HS-27A (cell line): ENCODE measurements at places on chromosomes 16 and 17.

GRCh38 chr17:40293363-40293762, 5.7 kb downstream of the CDC6 start:
- no peak for DNase-seq

- no peak for DNase-seq
These were observed 41.9 kb upstream of the EMP2 start for GRCh38 chr16:10622036-10622921.

DNA sequence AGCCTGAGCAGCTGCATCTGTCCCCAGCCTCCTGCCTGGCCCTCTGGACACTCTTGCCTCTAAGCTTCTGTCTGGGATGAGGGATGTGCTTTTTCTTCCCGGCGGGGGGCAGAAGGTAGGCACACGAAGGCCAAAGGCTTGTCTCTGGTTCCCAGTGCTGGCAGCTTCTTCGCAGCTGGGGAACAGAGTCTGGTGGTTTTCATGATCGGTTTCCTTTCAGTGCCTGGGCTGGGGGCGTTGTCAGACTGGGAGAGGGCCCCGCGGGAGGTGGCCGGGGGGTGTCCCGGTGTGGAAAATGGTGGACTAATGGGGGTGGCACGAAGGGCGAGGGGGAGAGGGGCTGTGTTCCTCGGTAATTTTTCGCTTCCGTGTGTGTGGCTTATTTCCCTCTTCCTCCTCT, 988 bp downstream of the RAP1GAP2 start:
- DNase-seq: no peak

DNA sequence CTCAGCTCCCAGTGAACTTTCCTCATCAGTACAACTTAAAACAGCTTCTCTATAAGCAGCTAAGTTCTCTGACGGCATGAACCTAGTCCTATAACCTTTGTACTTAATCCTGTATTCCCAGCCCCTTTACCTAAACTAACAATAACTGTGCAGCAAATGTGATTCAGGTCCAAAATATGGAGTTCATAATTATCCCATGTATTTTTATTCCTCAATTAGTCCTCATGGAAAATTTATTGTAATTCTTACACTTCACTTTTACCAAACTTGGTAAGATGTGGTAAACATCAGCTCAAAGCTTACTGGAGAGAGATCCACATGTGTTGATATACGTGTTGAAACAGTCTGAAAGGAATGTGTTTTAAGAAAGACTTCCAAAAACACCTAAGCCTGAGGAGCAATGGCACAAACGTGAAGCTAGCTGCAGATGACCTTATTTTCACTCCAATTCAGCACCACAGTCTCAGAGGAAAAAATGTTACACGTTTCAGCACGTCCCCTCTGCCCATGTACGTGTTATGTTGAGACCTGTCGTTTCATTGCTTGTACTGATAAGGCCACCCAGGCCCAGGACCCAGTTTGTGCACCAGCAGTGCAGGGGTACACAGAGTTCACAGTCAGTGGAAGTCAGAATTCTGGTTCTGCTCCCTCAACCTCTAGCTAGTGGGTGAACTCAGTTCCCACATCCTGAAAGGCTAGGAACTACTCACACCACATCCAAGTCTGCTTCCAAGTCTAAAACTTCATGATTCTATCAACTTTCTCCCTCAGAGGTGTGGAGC, 7.1 kb downstream of the USP31 start:
- DNase-seq: no peak

- DNase-seq: no peak
These were observed 12.6 kb downstream of the CDH15 start for GRCh38 chr16:89183975-89184676.

- no peak for DNase-seq
These were observed at the start of gene KRTAP16-1 for GRCh38 chr17:41308918-41309359. KRTAP16-1 (minus strand) TSS chr17:41309309; CDS start chr17:41309253, 56 bp downstream.

- DNase-seq: no peak
These were observed 1.1 kb upstream of the WBP2 start for GRCh38 chr17:75856062-75856756.

GRCh38 chr16:49529411-49530045, 155.9 kb downstream of the C16orf78 start:
- DNase-seq: no peak

- DNase-seq: no peak
These were observed 128.0 kb upstream of the CACNG5 start for GRCh38 chr17:66706851-66707450.

GRCh38 chr16:5305023-5305422, 207.4 kb upstream of the EEF2KMT start:
- DNase-seq: no peak

DNA sequence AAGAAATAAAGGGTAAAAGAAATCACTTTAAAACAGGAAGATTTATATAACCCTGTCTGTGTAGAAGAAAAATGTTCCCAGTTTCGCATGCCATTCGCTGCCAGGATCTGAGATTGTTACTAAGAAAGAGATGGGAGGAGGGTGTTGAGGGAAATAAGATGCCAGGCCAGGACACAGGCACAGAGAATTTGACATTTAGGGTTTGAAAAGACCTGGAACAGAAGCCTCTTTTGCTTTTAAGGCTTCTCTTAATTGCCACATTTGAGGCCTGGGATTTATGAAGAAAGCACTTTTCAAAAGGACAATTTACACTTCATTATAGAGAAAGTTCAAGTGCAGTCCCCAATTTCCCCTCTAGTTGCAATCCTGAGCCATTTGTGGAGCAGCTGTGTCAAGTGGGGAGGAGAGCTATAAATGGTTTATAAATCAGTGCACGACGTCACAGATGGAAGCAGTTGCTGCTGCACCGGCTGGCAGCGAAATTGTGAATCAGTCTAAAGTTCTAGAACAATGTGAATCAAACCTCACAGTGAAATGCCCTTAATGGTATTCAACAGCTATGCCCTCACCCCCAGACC, 26.5 kb upstream of the C16orf87 start:
- DNase-seq: no peak

DNA sequence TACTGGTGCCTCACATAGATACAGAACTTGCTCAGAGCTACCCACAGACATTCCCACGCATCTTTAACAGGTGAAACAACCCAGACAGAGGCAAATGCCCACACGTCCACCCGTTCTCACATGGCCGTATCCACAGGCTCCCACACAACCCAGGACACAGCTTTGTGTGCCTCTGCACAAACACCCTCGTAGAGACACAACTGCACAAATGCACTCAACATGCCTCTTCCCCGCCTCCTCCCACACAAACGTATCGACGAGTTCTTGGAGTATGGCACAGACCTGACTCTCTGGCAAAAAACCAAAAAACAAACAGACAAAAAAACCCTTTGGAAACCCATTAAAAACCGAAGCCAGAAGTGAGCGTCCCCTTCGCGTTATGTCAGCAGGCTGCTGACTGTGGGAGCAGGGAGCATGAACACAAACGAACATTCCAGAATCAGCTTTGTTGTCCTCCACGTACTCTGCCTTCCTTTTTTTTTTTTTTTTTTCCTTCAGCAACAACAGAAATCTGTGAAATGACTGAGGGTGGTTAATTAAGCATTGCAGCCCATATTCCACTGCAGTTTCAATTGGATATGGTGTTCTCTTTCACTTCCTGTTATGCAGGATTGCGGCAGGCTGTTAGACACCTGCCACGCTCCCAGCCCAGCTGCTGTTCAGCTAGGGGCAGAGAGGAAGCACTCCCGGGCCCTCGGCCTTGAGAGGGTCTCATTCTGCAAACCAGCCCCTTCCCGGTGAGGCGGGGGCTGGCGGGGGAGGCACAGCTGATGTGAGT, 313.7 kb downstream of the MAF start:
- no peak for DNase-seq

DNA sequence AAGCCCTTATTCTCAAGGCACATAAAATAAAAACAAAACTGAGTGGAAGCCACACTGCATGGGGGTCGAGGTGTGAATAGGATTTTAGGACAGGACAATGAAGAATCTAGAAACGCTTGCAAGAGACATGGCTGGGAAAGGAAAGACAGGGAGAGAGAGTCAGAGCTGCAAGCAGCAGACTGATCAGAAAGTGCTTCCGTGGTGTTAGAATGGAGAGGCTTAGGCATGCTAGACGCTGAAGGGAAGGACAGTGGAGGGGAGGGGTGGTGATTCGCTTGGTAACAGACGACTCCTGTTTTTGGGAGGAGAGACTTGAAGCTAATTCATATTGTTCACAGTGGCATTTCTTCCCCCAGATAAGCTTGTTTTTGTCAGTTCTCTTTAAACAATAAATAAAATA, 173.5 kb downstream of the AIPL1 start:
- DNase-seq: no peak

GRCh38 chr17:48497103-48497502, 33.7 kb downstream of the HOXB1 start:
- no peak for DNase-seq

GRCh38 chr16:67760206-67760955, 41.3 kb upstream of the GFOD2 start:
- DNase-seq: no peak

- DNase-seq: no peak
These were observed 492 bp upstream of the CAMTA2 start for GRCh38 chr17:4987767-4988567.

DNA sequence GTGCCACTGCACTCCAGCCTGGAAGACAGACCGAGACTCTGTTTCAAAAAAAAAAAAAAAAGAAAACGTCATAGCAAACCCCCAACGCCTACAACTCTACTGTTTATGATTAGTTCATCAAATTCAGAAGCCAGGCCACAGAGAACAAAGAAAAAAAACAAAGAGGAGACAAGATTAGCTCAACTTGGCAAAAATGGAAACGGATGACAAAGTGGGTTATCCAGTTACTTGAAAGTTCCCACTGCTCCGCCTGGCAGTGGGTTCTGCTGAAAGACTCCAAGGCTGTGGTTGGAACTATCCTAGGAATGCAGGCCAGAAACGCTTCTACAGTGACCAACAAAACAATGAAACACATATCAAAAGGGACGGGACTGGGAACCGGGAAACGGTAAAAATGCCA, 53.1 kb downstream of the MRM3 start:
- peak; percentile 64 for DNase-seq

DNA sequence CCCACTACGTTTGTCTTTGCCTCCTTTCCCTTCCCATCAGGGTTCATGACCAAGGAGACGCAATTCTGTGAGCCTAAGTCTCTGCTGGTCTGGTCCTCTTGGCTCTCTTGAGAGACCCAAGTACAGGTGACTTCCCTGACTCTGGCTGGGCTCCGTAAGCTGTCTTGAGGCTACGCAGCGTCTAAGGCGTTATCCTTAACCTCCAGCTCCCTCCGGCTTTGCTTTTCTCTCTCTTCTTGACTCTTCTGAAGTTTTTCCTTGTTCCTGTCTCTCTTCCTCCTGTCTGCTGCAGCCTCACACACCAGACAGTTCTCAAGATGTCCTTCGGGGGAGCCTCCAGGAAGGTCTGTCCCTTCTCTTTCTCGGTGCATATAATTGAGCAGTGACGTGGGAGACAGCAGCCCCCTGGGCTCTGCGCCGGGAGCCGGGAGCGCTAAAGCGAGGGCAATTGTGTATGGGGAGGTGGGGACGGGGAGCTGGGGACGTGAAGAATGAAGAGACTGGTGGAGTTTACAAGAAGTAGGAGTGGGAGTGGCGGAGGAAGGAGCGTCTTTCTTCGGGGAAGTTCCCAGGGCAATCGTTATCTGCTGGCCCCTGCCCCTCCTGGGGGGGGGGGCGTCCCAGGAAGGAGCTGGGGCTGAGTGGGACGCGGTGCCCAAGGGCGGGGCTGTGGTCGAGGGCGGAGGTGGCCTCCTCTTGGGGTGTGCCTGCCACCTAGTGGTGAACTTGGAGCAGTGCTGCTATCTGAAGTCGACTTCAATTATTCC, 6.9 kb upstream of the PIRT start:
- peak; percentile 9 for DNase-seq

- no peak for DNase-seq
These were observed 23.5 kb upstream of the RFFL start for GRCh38 chr17:35086931-35087573.

DNA sequence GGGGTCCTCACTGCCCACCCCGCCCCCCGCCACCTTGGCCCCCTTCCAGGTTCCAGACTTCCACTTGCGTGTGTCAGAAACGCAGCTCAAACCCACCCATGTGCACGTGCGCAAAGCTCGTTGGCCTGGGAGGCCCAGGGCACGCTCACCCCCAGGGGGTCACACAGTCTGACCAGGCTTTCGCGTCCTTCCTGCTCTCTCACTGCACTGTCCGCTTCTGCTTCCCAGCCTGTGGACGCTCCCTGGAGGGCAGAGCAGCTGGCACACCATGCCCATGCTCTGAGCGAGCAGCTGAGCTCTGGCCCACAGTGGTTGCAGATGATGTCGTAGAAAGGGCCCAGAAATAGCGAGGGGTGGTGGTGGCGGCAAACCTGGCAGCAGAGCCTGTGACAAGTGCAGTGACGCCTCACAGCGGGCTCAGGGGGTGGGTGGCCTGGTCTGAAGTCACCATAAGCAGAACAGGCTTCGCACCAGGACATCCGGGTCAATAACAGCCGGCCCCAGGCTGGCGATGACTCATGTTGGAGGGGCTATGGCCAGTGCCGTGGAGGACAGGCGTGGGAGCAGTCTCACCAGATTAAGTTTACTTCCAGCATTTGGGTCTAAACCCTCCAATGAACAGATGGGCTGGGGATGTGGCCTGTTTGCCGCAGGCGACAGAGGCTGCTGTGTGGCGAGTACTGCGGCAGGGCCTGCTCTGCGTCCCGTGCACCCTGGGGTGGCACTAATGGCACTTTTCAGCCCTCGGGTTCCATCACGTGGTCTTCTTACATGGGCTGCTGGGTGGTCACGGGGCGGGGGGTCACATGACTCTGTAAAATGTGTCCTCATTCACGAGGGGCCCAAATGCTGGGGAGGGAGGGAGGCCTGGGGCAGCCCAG, 49.0 kb downstream of the NT5M start:
- DNase-seq: no peak

DNA sequence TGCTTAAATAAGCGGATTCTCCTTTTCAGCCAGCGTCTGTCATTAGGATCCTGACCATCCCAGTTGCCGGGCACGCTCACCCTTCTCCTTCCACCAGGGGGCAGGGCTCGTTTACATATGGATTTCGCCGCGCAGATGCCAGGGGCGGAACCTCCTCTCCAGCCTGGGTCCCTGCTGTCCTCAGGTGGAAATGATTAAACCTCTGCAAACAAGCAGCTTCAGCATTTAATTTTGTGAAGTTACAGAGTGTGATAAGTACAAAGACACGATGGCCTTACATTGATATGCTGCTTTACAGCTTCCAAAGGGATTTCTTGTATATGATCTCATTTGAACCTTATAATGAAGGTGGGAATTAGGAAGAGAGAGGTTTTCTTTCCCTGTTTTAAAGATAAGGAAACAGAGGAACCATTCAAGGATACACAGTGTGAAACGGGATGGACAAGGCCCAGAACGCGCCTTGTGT, 3.9 kb upstream of the KRT28 start:
- DNase-seq: no peak

DNA sequence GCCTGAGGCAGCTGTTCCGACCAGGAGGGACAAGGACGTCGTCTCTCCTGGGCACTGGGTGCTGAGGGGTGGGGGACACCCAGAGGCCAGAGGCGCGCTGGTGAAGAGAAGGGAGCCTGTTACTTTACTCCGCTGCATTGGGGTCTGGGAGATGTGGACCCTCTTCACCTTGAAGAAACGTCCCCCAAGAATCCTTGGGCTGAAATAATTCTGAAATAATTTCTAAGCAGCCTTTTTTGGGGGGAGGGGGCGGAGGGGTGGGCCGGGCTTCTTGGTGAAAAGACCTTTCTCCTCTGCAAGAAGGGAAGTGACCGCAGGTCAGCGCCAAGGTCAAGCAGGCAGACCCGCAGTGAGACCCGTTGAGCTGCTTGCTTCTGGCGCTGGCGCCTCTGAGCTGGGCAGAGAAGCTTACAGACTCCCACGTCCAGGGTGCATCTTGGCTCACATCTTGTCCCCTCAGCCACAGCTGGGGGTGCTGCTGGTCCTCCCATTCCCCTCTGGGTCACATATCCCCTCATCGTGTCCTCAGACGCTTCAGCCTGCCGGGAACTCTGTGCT, 1.1 kb downstream of the SYT17 start:
- no peak for DNase-seq

- DNase-seq: no peak
These were observed 30.1 kb upstream of the GAA start for GRCh38 chr17:80071116-80071841.
